Psoas muscle (tissue), 8 donors: ENCODE measurements at places on chromosomes 5 and 9.

DNA sequence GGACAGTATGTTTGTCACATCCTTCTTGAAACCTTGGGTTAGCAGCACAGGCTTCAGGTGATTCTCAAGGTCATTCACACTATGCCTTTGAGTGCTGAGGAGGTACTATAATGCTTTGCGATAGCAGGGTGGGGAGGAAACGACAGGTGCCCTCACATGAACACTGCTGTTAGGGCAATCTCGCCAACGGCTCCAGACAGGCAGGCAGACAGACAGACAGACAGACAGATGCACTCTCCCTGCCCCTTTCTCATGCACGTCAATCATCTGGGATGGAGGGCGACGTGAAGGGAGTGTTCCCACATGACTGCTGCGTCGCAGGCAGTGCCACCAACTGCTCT is 82.9 kb downstream of the RAPGEF1 start:
- DNase-seq, result no peak

GRCh38 chr5:168109441-168109840 is 182.0 kb upstream of the WWC1 start:
- DNase-seq, result no peak

- DNase-seq, result no peak
These were observed 79.4 kb downstream of the CAAP1 start for GRCh38 chr9:26813247-26813646.

GRCh38 chr5:96967400-96967799 is 31.5 kb downstream of the LNPEP start:
- DNase-seq, result no peak

GRCh38 chr5:1552521-1553255 is 28.9 kb upstream of the LPCAT1 start:
- DNase-seq, result no peak

DNA sequence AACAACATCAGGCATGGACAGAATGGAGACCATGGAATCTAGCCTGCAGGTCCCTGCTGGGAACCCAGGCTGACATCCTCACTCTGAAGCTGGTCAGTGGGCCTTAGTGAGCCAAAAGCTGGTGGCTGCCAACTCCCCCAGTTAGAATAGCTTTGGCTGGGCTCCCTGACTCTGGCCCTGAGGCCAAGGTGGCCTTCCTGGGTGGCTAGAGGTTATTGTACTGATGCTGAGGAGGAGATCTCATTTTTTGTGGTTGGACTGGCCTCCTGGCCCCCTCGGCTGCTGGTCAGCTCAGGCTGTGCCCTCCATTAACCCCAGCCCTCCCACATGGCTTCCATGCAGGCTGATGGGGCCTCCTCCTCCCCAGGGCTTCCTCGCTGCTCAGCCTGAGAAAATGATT is 101.2 kb upstream of the PANK3 start:
- no peak for DNase-seq

- no peak for DNase-seq
These were observed 20.5 kb downstream of the ERAP2 start for GRCh38 chr5:96896806-96897205.

DNA sequence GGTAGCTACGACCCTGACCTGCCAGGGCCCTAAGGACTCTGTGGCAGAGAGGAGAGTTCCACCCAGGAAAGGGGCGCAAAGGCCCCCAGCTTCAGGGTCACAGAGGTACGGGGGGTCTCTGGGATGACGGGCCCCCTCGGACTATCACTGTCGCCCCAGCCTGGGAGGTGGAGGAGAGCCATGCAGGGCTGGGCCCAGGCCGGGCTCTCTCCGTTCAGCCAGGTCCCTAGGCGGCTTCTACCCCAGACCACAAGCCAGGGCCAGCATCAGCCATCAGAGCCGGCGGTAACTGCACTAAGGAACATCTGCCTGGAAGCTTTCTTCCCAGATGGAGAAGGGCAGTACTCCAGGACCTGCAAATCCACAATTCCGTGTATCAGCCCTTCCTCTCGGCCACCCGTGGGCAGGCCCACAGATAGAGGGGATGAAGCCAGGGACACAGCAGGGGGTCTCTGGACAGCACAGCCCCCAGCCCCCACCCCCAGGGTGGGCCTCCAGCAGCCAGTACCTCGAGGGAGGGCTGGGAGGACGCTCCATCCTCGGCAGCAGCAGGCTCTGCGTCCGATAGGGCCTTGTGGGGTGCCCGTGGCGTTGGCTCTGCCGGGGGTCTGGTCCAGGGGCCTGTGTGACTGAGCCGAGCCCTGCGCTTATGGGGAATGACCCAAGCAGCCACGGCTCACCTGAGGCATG is 38.4 kb downstream of the NACC2 start:
- DNase-seq, result no peak

DNA sequence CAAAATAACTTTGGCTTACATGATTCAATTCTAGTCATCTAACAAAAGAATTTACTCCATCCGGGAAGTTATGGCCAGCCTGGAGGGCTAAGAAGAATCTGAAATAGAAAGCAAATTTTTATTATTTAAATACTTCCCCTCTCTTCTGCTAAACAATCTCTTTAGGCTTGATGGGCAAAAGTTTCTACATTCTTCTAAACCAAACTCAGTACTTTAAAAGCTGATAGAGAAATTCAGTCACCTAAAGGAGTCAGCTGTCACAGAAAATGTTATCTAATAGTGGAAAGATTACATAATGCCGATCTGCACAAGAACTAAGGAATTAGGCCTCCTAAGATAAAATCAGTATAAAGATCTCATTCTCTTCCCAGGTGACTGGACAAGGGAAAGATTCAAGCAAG is 32.4 kb downstream of the GNAQ start:
- no peak for DNase-seq

DNA sequence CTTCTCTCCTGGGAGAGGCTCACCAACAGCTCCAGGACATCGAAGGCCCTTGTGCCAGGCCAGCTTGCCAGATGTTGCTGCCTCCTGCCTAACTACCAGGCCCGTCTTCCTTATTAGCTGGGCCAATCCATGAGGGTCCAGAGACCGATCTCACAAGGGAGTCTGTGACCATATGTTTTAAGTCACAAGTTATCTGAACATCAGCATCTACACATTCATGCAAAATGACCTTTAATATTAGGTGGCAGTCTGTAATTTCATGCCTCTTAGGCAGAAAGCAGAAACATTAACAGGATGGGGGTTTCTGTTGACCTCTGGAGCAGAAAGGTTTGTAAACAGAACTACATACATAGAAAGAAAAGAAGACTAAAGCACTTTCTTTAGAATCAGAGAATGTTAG is 75.1 kb upstream of the SLC25A51 start:
- DNase-seq, result no peak

DNA sequence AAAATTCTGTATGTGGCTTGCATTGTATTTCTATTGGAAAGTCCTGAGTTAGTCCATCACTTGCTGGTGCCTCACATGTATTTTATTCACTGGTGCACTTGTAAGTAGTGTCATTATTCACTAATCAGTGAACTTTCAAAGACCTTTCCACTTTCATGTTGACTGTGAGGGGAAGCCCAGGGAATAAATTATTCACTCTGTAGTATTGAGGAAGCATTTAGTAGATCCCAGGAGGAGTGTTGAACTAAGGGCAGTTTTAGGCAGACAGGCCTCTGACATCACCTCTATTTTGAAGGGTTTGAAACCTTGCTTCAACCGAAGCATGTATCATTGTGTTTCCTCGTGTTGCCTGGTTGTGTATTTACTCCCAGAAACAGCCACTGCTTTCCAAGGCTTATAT is 705.4 kb upstream of the RIOK2 start:
- DNase-seq, result no peak
